ENCODE measurements at places on chromosomes 5 and 9.

DNA sequence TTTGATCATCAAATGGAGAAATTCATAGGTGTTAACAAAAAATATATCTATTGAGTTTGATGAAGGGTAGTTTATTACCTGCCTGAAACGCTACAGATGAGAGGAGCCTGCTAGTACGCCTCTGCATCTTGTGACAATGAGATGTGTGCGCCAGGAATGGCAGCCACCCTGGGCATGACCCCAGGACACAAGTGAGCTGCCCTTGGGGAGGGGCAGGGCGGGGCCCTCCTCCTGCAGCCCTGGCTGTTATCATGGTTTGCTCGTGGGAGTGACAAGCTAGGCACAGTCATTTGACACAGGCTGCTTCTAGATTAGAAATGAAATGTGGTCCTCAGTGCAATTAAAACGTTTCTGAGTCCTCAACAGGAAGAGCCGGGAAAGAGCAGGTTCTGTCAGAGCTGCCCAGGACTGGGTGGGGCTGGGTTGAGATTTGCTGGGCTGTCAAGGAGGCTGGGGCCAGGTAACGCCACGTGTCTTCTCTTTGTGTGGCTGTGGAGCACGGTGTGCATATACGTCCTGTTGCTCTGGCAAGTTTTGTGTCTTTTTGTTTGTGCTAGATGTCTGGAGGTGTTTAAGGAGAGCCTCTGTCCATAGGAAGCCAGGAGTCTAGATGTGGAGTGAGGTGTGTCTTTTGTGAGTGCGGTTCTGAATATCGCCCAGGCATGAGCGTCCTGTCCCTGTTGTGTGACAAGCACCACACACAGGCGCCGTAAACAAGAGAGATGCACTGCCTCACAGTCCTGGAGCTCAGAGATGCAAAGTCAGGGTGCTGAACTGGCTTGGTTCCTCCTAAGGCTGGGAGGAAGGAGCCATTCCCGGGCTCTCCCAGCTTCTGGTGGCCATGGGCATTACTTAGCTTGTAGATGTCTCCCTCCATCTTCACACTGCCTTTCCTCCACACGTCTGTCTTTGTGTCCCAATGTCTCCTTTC is 129.0 kb upstream of the IRX4 start:
- no peak for DNase-seq
- H3K4me1 ChIP-seq, result no peaks in the 10 kb centered on the region
- H3K27me3 ChIP-seq, result no peaks in the 10 kb centered on the region
- no peak overlapping the region for H3K27ac ChIP-seq
- H3K36me3 ChIP-seq, result no peaks in the 10 kb centered on the region

- DNase-seq, result peak; percentile 73
- H3K27me3 ChIP-seq, result peaks cover 45% of the 10 kb centered on the region
- no peaks in the 10 kb centered on the region for H3K36me3 ChIP-seq
- no peak overlapping the region for H3K4me3 ChIP-seq
- no peaks in the 10 kb centered on the region for H3K4me1 ChIP-seq
Observed at GRCh38 chr9:89234205-89235067, 55.8 kb upstream of the SHC3 start.

GRCh38 chr5:90983148-90983547 is 400.0 kb downstream of the ARRDC3 start:
- no peaks in the 10 kb centered on the region for H3K27me3 ChIP-seq
- no peak overlapping the region for H3K27ac ChIP-seq
- H3K4me1 ChIP-seq, result no peaks in the 10 kb centered on the region
- H3K4me3 ChIP-seq, result no peak overlapping the region
- H3K36me3 ChIP-seq, result no peaks in the 10 kb centered on the region

- H3K4me3 ChIP-seq, result no peak overlapping the region
- no peaks in the 10 kb centered on the region for H3K27me3 ChIP-seq
- H3K4me1 ChIP-seq, result no peaks in the 10 kb centered on the region
- no peak for DNase-seq
- H3K27ac ChIP-seq, result no peak overlapping the region
Observed at GRCh38 chr9:114070188-114071103, 7.7 kb downstream of the AMBP start.

DNA sequence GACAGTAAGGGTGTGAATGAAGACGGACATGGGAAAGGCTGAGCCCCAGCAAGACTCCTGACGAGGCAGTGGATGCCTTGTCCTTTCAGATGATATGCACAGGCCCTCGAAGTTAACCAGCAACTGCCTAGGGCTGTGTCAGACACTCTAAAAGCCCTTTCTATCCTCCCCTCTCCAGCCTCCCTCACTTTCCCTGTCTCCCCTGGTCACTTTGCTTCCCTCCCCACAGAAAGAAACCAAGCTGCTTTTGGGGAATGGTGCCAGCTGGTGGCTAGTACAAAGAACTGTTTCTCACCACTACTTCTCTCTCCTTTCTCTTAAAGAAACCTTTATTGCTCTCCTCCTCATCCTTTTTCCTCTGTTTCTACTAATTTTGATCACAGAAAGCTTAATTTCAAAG is 21.4 kb downstream of the LHFPL2 start:
- no peak overlapping the region for H3K4me3 ChIP-seq
- H3K36me3 ChIP-seq, result no peaks in the 10 kb centered on the region
- DNase-seq, result no peak
- no peak overlapping the region for H3K27ac ChIP-seq
- no peaks in the 10 kb centered on the region for H3K4me1 ChIP-seq

DNA sequence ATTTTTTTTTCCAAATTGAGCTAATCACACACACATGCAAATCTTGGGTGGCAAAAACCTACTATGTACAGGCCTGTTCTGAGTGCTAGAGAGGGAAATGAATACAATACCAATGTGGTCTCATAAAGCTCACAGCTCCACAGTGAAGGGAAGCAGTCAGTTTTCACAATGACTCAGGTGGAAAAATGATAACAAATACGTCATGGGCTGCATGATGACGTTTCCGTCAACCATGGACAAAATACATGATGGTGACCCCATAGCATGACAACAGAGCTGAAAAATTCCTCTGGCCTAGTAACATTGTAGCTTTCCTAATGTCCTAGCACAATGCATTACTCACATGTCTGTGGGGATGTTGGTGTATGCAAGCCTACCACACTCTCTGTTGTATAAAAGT is 252.5 kb downstream of the TRIM32 start:
- H3K4me1 ChIP-seq, result no peaks in the 10 kb centered on the region
- no peak overlapping the region for H3K27ac ChIP-seq
- H3K36me3 ChIP-seq, result no peaks in the 10 kb centered on the region
- no peak for DNase-seq

DNA sequence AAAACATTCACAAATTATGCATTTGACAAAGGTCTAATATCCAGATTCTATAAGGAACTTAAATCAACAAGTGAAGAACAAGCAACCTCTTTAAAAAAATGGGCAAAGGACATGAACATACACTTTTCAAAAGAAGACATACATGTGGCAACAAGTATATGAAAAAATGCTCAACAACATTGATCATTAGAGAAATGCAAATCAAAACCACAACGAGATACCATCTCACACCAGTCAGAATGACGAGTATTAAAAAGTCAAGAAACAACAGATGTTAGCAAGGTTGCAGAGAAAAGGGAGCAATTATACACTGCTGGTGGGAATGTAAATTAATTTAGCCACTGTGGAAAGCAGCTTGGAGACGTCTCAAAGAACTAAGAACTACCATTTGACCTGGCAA is 38.9 kb upstream of the TNFSF15 start:
- no peaks in the 10 kb centered on the region for H3K27me3 ChIP-seq
- H3K27ac ChIP-seq, result no peak overlapping the region
- no peaks in the 10 kb centered on the region for H3K36me3 ChIP-seq
- no peaks in the 10 kb centered on the region for H3K4me1 ChIP-seq
- H3K4me3 ChIP-seq, result no peak overlapping the region

DNA sequence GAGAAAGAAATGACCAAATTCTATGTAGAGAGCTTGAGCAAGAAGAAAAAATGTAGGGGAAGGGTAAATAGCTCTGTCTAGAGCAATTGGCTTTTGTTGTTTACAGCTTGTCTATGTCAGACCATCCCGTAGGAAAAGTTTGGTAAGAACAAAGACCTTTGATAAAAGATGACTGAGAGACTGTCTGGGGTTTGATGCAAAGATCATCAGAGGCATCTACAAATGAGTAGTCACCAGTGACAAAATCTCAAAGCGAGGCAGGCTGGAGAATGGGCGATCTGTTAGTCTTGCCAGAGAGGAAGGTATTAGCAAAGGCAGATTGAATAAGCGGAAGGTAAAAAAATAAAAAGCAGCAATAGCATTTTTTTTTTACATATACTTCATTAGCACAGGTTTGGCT is 125.0 kb upstream of the RASGRF2 start:
- H3K4me3 ChIP-seq, result no peak overlapping the region
- no peaks in the 10 kb centered on the region for H3K27me3 ChIP-seq
- no peaks in the 10 kb centered on the region for H3K36me3 ChIP-seq
- DNase-seq, result no peak
- H3K4me1 ChIP-seq, result no peaks in the 10 kb centered on the region

DNA sequence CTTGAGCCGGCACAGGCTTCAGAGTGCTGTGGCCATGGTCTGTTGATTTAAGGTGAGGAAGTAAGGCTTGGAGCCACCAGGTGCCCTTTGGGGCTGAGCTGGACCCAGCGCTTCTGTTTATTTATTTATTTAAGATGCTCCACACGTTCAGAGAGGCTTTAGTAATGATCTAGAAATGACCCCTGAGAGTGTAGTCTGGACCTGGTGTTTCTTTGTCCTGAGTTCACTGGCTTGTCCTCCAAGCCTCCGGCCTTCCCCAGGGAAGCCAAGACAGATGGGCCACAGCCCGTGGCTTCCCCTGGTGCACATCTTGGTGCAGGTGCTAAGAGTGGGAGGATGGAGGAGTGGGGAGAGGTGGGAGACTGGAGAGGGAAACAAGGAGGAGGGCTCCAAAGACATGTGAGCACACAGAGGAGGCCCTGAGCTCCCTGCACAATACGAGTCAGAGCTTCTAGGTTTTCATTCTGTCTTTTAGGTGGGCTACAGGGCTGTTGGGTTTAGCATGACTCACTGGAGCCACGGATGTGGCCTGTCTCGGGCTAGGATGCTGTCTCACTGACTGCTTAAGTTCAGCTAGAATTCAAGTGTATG is 56.9 kb downstream of the AHRR start:
- no peaks in the 10 kb centered on the region for H3K36me3 ChIP-seq
- peaks cover 14% of the 10 kb centered on the region for H3K27me3 ChIP-seq
- H3K4me1 ChIP-seq, result no peaks in the 10 kb centered on the region
- no peak for DNase-seq

DNA sequence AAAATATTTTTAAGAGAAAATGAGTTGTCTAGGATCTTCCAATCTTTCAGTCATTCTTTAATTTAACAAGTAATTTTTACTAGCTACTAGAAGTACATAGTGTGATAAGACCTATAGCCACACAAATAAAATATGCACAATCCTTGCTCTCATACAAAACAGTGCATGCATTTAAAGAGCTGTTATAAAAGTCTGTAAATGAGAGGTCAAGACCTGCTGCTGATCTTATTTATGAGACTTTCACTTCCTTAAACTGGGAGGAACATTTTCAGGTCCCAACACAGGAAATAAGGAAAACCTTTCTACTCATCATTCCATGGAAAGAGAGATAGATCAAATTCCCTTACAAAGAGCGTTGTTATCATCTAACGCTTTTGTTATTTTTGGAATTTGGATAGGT is 54.2 kb upstream of the PAM start:
- no peaks in the 10 kb centered on the region for H3K4me1 ChIP-seq
- H3K36me3 ChIP-seq, result no peaks in the 10 kb centered on the region
- no peak for DNase-seq
- no peak overlapping the region for H3K27ac ChIP-seq
- H3K4me3 ChIP-seq, result no peak overlapping the region

GRCh38 chr9:18385696-18386490 is 88.1 kb upstream of the ADAMTSL1 start:
- no peak overlapping the region for H3K27ac ChIP-seq
- H3K4me1 ChIP-seq, result no peaks in the 10 kb centered on the region
- no peak for DNase-seq
- no peaks in the 10 kb centered on the region for H3K27me3 ChIP-seq

- no peak overlapping the region for H3K27ac ChIP-seq
- H3K4me3 ChIP-seq, result no peak overlapping the region
- H3K4me1 ChIP-seq, result no peaks in the 10 kb centered on the region
- H3K36me3 ChIP-seq, result no peaks in the 10 kb centered on the region
Observed at GRCh38 chr5:51810592-51810991, 427.3 kb downstream of the ISL1 start.

GRCh38 chr9:88418715-88419540 is 30.7 kb downstream of the SPIN1 start:
- DNase-seq, result no peak
- no peaks in the 10 kb centered on the region for H3K36me3 ChIP-seq
- no peaks in the 10 kb centered on the region for H3K4me1 ChIP-seq
- H3K27me3 ChIP-seq, result no peaks in the 10 kb centered on the region
- no peak overlapping the region for H3K27ac ChIP-seq
- no peak overlapping the region for H3K4me3 ChIP-seq

GRCh38 chr5:156402387-156402921 is 75.5 kb downstream of the SGCD start:
- no peak overlapping the region for H3K4me3 ChIP-seq
- peak; percentile 10 for DNase-seq
- H3K27me3 ChIP-seq, result no peaks in the 10 kb centered on the region
- H3K36me3 ChIP-seq, result no peaks in the 10 kb centered on the region
- H3K27ac ChIP-seq, result no peak overlapping the region

DNA sequence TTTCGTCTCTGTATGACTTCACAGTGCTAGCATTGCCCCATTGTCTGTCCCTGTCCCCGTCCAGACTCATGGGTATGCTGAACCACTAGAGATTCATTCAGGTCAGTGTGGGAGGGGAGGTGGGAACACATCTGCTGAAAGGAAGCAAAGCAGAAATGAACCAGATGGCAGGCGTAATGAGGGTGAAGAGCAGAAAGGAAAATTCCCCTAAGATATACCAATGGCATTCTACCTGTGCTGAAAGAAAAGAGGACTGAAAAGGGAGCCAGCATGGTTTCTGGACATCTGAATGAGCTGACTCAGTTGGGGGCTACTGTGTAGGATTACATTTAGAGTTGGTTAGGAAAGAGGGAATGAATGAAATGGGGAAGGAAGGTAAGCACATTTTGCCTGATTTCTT is 678.7 kb downstream of the MAT2B start:
- no peaks in the 10 kb centered on the region for H3K4me1 ChIP-seq
- H3K4me3 ChIP-seq, result no peak overlapping the region
- H3K27me3 ChIP-seq, result no peaks in the 10 kb centered on the region

GRCh38 chr5:138655530-138656190 is 80.5 kb upstream of the HSPA9 start:
- no peak overlapping the region for H3K27ac ChIP-seq
- DNase-seq, result no peak
- H3K36me3 ChIP-seq, result no peaks in the 10 kb centered on the region
- peaks cover 52% of the 10 kb centered on the region for H3K27me3 ChIP-seq

DNA sequence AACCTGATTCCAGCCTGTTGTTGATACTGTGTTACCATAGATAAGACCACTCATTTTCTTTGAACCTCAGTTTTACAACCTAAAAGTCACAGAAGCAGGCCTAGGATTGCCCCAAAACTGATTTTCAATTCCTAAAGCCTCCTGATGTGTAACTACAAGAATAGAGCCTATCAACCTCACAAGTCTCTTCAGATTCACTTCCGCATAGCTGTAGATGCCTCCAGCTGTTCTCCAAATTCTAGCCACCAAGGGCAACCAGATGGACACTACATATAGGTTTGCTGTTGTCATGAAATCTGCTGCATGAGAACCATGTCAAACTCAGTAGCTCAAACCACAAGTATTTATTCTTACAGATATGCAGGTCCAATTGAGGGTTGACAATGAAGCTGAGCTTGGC is 143.5 kb downstream of the SPATA31D1 start:
- H3K4me1 ChIP-seq, result peaks cover 18% of the 10 kb centered on the region
- no peak overlapping the region for H3K4me3 ChIP-seq
- H3K27ac ChIP-seq, result no peak overlapping the region
- no peaks in the 10 kb centered on the region for H3K27me3 ChIP-seq
- peak; percentile 24 for DNase-seq
- no peaks in the 10 kb centered on the region for H3K36me3 ChIP-seq

GRCh38 chr5:180975338-180975737 is 13.3 kb upstream of the BTNL3 start:
- H3K4me3 ChIP-seq, result no peak overlapping the region
- no peak overlapping the region for H3K27ac ChIP-seq
- no peak for DNase-seq

All from MM.1S (cell line).